Caki2 (cell line): ENCODE measurements at places on chromosomes 1 and 21.
A peak's percentile ranks its signal among the peaks of the same experiment; 100 is the strongest.

DNA sequence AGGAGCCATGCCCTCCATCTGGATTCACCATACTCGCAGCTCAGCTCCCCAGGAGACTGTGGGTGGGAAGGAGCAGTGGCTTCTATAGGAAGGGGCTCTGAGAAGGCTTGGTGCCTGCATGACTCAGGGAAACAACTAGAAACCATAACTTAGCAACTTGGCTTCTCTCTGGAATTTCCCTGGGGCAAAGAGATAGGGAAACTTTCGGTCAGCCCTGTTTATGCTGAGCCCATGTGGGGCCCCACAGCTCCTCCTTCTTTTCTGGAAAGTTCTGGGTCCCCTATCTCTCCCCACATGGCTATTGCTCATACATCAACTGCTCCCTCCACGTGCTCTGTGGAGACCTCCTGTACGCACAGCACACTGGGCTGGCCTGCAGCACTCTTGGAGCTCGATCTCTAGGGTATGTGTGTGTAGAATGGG, 39.3 kb downstream of the PLEKHA6 start:
- DNase-seq: peak; percentile 48

- DNase-seq: no peak
Observed at GRCh38 chr21:31880816-31881215, 8.0 kb downstream of the HUNK start.

- DNase-seq: peak; percentile 98
Observed at GRCh38 chr21:41767606-41768436, 969 bp upstream of the RIPK4 start.

- DNase-seq: no peak
Observed at GRCh38 chr1:50658459-50659076, 235.3 kb upstream of the DMRTA2 start.
